GM12878 (cell line): ENCODE measurements at places on chromosomes 5 and 9.

- DNase-seq = no peak
These were observed 7.4 kb upstream of the ADGRD2 start for GRCh38 chr9:124442826-124443225.

DNA sequence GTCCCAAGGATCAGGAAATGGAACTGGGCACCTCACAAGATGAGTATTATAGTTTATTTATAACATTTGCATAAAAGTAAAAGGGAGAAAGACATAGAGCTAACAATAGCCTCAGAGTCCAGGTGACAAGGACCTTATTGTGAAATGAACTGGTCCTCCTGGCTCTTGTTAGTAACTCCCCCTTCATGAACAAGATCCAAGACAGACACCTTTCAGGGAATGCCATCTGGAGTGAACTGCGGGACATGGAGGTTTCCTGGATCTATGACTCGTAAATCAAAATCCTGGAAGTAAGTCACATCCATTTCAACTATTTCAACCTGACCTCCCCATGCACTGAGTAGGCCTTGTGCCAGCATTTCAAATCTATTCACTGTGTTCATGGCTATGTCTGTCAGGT is 129.5 kb upstream of the GAS1 start:
- DNase-seq = no peak

GRCh38 chr5:14528115-14528514 is 53.5 kb upstream of the OTULINL start:
- no peak for DNase-seq

GRCh38 chr9:76266649-76267283 is 127.5 kb downstream of the RFK start:
- DNase-seq = no peak

- no peak for DNase-seq
These were observed 124.2 kb upstream of the TNPO1 start for GRCh38 chr5:72692231-72692637.

DNA sequence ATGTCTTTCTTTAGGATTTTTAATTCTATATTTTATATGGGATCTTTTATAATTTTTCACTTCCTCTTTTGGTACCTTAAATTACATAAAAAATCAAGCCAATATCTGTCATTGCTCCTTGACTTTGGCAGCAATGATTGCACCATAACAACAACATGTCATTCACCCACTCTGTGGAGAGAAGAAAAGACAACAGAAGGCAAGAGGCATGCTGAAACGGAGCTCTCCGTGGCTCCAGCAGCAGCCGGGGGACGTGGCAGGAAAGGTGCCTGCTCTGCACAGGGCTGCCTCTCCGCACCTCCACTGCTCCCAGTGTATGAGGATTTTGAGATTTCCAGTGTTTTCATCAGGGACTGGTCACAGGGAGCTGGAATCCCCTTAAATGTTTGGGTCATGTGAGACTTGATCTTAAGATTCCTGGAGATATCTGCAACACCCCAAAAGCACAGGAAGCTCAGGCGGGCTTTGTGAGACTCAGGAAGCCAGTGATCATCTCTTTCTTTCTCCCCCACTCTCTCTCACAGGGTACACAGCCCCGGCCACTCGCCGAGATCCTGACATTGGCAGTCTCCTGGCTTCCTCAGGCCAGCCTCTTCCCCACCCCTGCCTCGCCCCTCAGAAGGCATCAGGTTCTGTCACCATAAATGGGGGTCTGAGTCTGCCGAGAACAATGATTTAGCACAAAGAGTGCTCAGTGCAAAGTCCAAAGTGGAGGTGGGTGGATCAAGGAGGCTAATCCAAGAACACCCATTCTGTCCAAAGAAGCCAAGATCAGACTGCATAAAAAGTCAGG is 74.6 kb downstream of the ACTL7B start:
- no peak for DNase-seq

- no peak for DNase-seq
These were observed 113.0 kb downstream of the BASP1 start for GRCh38 chr5:17330386-17330785.

DNA sequence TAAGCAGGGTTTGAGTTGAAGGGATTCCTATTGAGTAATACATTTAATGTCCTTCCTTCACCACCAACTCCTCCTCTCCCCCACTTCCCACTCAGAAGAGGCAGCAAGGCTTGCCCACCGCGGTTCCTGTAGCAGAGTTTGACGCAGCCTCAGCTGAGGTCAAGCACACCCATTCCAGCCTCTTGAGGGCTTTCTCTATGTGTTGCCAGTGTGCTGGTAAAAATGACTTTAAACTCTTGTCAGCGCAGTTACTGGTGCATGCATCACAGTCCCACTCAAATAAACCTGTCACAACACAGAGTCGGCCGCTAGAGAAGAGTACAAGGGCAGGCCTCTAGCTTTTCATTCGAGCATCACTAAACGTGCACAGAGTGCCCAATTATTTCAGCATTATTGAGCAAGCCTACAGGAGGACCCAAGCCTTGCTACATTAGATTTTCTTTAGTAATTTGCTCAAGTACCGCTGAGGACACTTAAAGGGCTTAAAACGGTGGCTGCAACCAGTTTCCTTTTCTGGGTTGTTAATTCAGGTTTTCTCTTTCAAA is 79.6 kb downstream of the TLE4 start:
- no peak for DNase-seq

DNA sequence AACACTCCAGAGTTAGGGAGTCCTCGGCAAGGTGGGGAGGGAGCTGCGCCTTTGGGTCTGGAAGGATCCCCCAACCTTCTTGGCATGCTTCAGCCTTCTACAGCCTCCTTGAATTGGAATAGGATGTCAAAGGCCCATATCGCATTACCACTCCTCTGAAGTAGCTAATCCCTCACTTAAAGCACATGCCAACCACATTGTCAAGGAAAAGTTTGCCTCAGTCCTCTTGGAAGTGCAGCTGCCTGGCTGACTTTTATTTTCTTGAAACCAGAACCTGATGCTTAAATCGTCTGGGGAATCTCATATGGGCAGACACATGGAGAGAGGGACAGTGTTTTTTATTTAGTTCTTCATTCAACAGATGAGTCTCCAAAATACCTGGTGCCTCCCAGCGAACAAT is 14.5 kb downstream of the CXCL14 start:
- DNase-seq = no peak
